ENCODE measurements at places on chromosomes 12 and 14.

- DNase-seq = no peak
Observed at GRCh38 chr12:43436597-43436996, 115.4 kb downstream of the ADAMTS20 start.

DNA sequence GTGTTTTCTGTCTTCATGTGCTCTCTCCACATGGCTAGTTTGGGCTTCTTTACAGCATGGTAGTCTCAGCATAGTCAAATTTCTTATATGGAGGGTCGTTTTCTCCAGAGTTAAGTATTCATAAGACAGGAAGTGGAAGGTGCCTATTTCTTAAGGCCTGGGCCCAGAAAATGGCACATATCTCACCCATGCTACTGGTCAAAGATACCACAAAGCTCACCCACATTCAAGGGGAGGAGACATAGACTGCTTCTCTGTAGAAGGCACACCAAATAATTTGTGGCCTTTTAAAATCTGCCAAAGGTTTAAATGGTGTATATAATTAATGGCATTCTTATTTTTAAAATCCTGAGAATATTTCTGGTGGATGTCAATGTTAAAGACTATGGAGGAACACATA is 44.8 kb downstream of the CCDC91 start:
- no peak for DNase-seq

- no peak for DNase-seq
Observed at GRCh38 chr12:57142121-57142520, 5.3 kb downstream of the LRP1-AS start.

GRCh38 chr12:107503887-107504885 is 181.4 kb upstream of the PWP1 start:
- DNase-seq = no peak

DNA sequence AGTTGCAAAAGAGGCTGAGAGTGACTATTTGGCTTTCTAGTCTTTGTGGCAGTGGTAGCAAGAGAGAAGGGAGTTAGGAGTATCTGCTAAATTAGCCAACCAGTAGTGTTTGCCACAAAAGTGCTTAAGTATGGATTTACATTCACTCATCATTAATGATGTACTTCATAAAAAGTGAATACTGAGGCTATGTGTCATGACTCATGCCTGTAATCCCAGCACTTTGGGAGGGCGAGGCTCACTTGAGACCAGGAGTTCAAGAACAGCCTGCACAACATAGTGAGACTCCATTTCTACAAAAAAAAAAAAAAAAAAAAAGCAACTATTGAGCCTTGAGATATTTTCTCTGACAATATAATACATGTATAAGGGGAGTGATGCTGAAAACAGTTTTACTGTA is 36.8 kb downstream of the CCDC177 start:
- DNase-seq = no peak

- DNase-seq = no peak
Observed at GRCh38 chr14:102508774-102509745, 516 bp downstream of the ANKRD9 start.

GRCh38 chr14:63933711-63934110 is 80.9 kb downstream of the SYNE2 start:
- DNase-seq = no peak

DNA sequence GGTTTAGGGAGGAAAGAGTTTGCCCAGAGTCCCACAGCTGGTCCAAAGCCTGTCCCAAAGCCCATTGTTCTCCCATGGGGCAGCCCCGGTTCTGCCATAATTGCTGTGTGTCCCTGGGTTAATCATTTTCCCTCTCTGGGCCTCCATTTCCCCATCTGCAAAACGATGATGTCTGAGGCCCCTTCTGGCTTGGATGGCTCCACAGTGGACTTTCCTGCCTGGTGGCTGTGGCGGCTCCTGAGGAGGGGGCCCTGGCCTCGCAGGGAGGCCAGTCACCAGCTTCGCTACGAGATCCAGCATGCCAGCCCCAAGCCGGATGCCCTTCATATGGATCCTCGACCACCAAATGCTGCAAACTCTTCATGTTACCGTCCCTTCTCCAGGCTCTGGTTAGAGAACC is 37.5 kb upstream of the PPP1R13B start:
- DNase-seq = no peak

GRCh38 chr12:42565633-42566032 is 23.9 kb downstream of the PRICKLE1 start:
- no peak for DNase-seq

DNA sequence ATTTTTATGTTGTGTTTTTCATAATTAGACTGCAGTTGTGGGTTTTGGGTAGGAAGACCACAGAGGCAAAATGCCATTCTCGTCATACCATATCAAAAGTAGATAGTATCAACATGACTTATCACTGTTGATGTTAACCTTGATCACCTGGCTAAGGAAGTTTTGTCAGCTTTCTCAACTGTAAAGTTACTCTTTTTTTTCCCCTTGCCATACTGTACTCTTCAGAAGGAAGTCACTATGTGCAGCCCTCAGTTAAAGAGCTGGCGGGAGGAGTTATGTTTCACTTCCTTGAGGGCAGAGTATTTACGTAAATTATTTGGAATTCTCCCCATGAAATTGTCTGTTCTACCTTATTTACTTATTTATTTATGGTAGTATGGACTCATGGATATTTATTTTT is 78.7 kb downstream of the PRORP start:
- no peak for DNase-seq

GRCh38 chr14:98915625-98916024 is 356.4 kb downstream of the BCL11B start:
- DNase-seq = no peak

DNA sequence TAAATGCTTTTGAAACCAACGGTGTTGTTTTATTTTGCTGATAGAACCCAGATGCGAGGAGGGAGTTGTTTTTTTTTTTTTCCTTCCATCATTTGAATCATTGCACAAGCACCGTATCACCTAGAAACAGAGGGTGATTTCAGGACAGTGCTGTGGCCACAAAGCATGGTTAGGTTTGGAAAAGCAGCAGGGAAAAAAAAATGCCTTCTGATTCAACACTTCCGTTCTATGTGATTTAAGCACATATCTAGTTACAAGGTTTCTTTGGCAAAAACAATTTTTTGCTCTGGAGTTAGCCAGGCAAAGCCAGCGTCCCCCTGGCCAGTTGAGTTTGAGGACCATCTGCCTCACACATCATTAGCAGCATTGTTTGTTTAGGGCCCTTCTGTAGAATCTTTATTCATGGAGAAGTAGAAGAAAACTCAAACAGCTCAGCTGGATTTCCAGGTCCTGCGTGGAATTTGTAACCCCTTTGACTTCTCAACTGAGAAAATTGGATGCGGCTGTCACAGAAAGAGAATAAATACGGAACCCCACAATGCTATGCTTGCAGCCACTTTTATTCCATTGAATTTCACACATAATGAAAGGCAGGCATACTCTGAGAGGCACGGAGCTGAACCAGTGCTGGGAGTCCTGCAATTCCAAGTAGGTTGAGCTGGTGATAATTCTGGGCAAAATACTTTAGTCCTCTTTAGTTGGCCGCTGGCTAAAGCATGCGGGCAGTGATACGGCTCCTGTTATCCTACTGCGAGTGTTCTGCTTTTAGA is 17.0 kb upstream of the WNT5B start:
- DNase-seq = no peak

GRCh38 chr14:26282578-26282977 is 315.3 kb downstream of the NOVA1 start:
- DNase-seq = no peak

DNA sequence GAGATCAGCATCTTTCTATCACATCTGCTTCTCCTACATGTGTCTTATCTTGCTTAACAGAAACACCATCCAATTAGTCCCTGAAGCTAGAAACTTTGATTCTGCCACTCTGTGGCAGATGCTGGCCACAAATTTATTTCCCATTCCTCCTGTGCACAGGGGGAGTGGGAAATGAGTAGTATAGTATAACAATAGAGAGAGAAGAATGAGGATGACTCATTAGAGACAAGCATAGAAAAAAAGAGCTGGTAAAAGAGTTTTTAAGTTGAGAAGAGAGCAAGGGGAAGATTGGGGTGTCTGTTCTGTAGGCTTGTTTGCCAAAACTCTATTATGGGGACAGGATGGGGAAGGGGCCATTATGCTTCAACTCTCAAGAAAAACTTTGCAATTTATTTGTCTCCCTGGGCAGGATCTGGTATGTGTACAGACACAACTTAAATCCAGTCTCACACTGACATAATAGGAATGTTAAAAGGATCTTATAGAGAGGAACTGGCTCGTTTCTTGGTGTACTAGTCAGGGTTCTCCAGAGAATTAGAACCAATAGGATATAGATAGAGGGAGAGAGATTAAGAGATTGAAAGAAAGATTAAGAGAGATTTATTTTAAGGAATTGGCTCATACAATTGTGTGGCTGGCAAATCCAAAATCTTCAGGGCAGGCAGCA is 142.6 kb upstream of the CPSF6 start:
- DNase-seq = no peak

- DNase-seq = no peak
Observed at GRCh38 chr12:120936197-120936596, 32.0 kb upstream of the SPPL3 start.

GRCh38 chr12:508795-509194 is 49.1 kb downstream of the B4GALNT3 start:
- no peak for DNase-seq

- no peak for DNase-seq
Observed at GRCh38 chr14:81772381-81772780, 238.7 kb upstream of the SEL1L start.

All from stimulated activated CD4-positive, alpha-beta T cell treated with anti-CD3 and anti-CD28 coated beads, Interleukin-1b, Interleukin-23, amount 100 ng/mL, for 1 hour (primary cell).